ENCODE measurements at places on chromosomes 6 and 20.
A peak's percentile ranks its signal among the peaks of the same experiment; 100 is the strongest.

GRCh38 chr6:148146717-148147462 lies 195.7 kb upstream of the SASH1 start:
- no peak for DNase-seq

DNA sequence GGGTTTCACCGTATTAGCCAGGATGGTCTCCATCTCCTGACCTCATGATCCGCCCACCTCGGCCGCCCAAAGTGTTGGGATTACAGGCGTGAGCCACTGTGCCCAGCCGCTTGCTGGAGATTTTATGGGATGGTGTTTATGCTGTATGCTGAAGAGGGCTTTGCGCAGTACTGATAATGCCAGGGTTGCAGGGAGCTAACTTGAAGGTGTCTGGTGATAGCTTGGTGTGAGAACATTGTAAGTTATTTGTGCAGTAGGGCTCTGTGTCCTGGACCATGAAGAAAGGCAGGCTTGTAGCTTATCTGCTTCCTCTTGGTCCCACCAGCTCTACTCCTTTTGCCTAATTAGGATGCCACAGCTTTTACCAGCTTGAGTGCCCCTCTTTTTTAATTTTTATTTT lies 157.0 kb upstream of the DTNBP1 start:
- DNase-seq, result no peak

DNA sequence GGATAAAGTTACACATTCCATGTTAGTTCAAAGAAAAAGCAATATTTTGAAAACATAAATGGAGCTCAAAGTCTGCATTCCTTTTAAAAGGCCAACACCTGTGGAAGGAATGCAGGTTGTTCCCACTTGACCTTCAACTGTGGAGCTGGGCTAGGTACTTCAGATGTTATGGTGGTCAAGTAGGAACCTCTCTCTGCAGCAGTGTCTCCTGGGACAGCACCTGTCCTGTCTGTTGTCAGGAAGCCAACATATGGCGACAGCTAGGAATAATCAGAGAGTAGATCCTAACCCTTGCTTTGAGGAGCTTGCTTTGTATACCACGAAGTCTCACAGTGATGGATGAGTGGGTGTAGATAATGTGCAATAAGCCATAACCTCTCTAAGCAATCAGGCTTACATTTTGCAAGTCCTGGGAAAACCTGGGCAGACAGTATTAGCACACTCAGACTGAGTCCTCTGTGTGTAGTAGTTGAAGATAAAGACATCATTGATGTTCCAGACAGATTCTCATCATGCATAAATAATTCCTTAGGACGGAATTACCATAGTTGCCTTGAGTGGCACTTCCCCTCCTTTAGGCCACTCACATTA lies 347.5 kb downstream of the PRL start:
- DNase-seq, result no peak

DNA sequence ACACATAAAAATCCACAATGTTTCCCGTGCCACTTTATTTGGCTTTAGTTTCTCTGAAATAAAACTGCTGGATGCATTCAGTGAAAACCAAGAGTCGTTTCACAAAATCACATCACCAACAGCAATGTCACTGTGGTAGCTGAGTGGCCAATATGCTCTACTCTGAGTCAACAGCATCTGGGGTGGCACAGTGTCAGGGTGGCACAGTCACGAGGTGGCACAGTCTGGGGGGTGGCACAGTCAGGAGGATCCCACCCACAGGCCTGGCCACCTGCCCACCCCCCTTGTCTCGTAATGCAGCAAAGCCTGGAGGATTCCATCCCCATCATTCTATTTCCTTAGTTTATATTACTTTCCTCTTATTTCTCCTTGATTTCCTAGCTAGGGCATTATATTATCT lies 87.0 kb downstream of the ANKRD60 start:
- DNase-seq, result no peak

DNA sequence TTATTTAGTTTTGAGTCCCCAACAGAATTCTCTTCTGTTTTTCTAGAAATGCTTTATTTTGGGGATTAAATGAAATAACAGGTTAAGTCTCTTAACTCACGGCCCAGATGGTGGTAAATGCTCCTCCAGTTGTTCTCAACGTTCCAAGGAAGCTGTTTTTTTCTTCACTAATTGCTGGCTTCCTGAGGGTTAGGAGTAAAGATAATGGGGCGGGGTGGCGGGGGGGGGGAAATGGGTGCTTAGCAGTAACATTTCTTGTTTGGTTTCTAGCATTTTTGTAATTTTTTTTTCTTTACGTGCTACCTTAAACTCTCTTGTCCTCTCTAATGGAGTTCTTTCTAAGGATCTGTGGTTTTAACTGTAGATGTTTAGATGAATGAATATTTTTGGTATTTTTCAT lies 2.2 kb downstream of the SRSF3 start:
- DNase-seq, result no peak

- no peak for DNase-seq
Measured at GRCh38 chr20:25229486-25230165, 18.3 kb upstream of the PYGB start.

DNA sequence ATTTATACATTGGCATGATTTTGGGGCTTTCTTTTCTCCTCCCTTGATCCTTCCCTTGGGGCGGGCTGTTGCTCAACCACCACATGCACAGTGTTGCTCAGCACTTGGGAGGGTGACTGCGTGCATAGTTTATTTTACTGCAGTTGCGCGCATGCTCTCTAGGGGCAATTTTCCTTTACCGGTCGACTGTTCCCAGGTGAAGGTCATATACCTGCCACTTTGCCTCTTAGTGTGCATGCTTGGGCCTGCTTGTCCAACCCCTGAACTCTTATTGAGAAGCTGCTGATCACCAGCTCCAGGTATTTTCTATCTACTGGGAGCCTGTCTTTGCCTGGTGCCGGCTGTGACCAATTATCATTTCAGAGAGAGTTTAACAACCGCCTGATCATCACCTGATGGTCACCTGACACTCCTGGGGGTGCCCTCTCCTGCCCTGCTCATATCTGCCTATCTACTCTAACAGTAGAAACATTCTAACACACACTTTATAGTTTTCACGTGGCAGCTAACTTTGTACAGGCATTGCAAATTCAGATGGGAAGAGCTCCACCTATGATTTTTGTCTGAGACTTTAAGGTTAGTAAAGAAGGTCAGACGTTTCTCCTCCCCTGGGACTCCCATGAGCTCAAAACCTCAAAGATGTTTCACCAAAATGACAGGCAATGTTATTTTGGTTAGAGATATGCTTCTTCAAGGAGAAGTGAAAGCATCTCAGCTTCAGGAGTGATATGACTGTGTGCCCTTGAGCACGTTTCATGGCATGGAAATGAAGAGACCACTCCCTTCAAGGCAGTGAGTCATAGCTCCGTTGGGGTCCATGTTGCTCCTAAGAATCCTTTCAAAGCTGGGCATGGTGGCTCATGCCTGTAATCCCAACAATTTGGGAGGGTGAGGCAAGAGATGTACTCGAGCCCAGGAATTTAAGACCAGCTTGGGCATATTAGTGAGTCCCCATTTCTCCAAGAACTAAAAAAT lies 227.5 kb upstream of the MYLIP start:
- DNase-seq, result peak; percentile 5

- no peak for DNase-seq
Measured at GRCh38 chr20:58650181-58650775, 805 bp upstream of the STX16 start.

DNA sequence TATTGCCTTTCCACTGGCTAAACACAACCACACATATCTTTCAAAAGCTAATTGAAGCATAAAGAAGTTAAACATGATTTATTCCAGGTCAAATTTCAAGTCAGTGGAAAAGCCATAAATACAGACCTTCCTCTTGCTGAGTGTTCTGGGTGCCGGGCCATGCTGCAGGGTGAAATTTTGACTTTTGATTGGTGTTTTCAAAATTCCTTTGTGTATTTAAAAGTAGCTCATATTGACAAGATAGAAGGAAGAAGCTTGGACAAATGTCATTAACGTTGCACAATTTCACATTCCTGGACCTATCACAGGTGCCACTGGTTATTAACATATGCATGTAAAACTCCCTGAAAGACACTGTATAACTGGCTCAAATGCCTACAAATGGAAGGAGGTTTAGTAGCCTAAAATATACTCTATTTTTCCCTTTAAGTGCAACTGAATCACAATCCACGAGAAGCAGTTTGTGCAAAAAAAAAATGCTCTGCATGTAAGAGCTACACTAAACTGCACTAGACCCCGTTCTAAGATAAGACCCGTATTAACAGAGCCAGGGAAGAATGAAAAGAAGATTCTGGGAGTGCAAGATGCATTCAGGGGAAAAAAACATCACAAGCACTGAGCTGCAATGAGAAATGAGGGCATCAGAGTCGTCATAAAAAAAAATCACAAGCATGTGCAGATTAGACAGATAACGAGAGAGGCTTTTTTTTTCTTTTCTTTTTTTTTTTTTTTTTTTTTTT lies 30.4 kb downstream of the ATXN1 start:
- no peak for DNase-seq

DNA sequence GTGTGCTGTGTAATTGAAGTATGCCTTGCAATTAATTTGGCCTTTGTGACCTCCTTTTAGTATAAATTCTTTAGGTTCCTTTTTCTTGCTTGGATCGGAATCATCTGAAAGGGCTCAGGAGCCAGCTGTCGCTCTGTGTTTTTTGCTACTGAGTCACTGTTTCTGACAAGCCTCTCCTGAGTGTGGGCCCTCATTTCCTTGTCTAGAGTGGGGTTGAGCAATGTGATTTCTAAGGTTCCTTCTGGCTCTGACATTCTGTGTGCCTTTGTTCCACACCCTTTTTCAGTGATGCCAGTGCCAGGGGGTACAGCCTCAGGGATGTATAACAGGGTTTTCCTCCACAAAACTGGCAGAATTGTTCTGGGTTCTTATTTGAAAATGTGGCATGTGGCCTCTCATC lies 26.5 kb downstream of the DAAM2 start:
- DNase-seq, result no peak

DNA sequence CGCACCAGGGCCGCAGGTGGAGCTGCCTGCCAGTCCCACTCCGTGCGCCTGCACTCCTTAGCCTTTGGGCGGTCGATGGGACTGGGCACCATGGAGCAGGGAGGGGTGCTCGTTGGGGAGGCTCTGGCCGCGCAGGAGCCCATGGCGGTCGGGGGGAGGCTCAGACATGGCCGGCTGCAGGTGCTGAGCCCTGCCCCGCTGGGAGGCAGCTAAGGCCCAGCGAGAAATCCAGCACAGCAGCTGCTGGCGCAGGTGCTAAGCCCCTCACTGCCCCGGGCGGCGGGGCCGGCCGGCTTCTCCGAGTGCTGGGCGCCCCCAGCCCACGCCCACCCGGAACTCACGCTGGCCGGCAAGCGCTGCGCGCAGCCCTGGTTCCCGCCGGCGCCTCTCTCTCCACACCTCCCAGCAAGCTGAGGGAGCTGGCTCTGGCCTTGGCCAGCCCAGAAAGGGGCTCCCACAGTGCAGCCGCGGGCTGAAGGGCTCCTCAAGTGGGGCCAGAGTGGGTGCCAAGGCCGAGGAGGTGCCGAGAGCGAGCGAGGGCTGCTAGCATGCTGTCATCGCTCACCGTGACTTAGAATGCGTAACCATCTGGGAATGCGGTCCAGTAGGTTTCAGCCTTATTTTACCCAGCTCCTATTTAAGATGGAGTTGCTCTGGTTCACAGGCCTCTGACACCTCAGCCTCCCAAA lies 77.3 kb downstream of the C6orf52 start:
- no peak for DNase-seq

DNA sequence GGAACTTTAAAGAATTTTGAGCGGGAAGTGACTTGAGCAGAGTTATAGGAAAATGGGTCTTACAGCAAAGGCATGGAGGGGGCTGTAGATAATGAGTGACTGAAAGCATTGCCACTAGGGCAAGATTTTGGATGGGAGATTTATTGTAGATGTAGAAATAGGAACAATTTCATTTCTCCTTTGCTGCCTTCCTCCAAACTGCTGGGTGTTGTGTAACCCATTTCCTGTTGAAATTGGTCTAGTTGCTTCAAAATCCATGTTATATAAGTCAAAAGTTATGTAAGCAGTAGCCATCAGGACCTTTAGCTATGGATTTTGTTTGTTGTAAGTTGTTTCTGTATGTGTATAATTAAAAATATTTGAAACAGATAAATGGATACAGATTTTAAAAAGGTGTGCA lies 11.1 kb downstream of the YWHAB start:
- no peak for DNase-seq

DNA sequence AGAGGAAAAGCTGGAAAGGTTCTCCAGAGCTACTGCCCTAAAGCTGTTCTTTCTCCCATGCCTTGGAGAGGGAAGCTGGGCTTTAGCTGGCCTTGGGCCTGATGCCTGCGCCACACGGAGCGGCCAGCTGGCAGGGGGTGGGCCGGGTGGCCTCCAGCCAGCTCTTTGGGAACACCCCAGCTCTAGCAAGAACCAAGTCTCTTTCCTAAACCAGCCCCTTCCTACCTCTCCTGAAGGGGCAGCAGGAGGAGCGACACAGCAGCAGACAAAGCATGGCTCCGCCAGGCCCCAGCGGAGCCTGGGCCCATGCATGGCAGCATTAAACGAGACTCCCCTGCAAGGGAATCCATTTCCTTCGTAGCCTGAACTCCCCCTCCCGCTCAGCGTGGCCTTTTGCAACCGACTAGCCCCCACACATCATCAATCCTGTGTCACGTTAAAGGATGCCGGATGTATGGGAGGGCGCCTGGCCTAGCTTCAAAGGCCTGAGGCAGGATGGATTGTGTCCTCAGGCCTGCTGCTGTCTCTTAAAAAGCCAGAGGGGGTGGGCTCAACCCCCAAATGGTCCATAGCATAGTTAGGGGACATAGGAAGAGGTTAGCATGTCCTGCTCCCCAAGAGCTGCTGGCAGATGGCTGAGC lies 14.0 kb downstream of the MRPS18A start:
- DNase-seq, result no peak

- DNase-seq, result no peak
Measured at GRCh38 chr6:84927551-84927950, 163.2 kb upstream of the TBX18 start.

DNA sequence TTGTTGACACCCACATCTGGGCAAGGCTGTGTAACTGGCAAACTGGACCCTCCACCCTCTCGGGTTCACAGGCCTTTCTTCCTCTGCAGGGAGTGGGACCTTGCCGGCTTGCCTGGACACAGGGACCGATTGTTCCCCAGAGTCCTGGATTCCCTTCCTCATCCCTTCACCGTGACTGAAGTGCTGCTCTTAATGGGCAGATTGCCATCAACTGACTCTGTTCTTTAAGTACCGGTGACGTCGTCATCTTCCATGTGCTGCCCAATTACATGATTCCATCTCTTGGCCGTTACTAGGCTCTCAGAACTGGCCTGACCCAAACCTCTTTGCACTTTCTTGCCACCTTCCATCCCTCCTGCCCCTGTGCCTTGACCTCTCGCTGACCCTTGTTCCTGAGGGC lies 85.4 kb downstream of the EYA4 start:
- DNase-seq, result no peak
